ENCODE measurements at places on chromosomes 3 and 15. TPM values are rescaled to one million over a fixed set of nuclear protein-coding genes. Genes with fewer than 3 reads are reported as not detected.

The CCR3 gene
- total RNA-seq, result not detected

The AGBL1 gene
- total RNA-seq, result not detected

The AVEN gene
- total RNA-seq, result 23.5 TPM

The CACNA1D gene
- 0.57 TPM for total RNA-seq

The PTPRG gene
- 2.4 TPM for total RNA-seq

The MFAP1 gene
- total RNA-seq, result 24.1 TPM

The VGLL3 gene
- 9.3 TPM for total RNA-seq

The FRMD4B gene
- 1.4 TPM for total RNA-seq

The PLA2G4E gene
- not detected for total RNA-seq

The FAM81A gene
- 11.5 TPM for total RNA-seq

The CHRM5 gene
- total RNA-seq, result not detected

The KY gene
- total RNA-seq, result 0.08 TPM

The CELSR3 gene
- 4.4 TPM for total RNA-seq

The BTLA gene
- not detected for total RNA-seq

The STARD5 gene
- 1.6 TPM for total RNA-seq

Measured in A549 treated with Mapracorat at 1 μM for 4 hours (cell line).